Liver (tissue), 10 donors: ENCODE measurements at places on chromosomes 2 and 18. TPM values are rescaled to one million over a fixed set of nuclear protein-coding genes. Genes with fewer than 3 reads are reported as not detected.
A peak's percentile ranks its signal among the peaks of the same experiment; 100 is the strongest.

GRCh38 chr18:34796035-34796657 is 86.0 kb downstream of the DTNA start:
- no peaks in the 10 kb centered on the region for H3K27me3 ChIP-seq
- no peak for DNase-seq
- H3K4me3 ChIP-seq = no peak overlapping the region
- H3K36me3 ChIP-seq = no peaks in the 10 kb centered on the region

Gene LRRC30
- not detected for total RNA-seq

GRCh38 chr2:174332217-174332963 is 2.4 kb upstream of the SP9 start:
- H3K27ac ChIP-seq = no peak overlapping the region
- H3K4me1 ChIP-seq = peaks cover 31% of the 10 kb centered on the region
- peaks cover 38% of the 10 kb centered on the region for H3K27me3 ChIP-seq
- H3K36me3 ChIP-seq = no peaks in the 10 kb centered on the region

- no peaks in the 10 kb centered on the region for H3K36me3 ChIP-seq
- no peaks in the 10 kb centered on the region for H3K27me3 ChIP-seq
- H3K4me3 ChIP-seq = no peak overlapping the region
- DNase-seq = no peak
- no peak overlapping the region for H3K27ac ChIP-seq
Observed at GRCh38 chr2:109067631-109068125, 61.3 kb upstream of the SH3RF3 start.

Gene CDK5R2
- total RNA-seq = not detected

- H3K27me3 ChIP-seq = no peaks in the 10 kb centered on the region
- no peak overlapping the region for H3K4me3 ChIP-seq
- no peak for DNase-seq
- H3K36me3 ChIP-seq = peaks cover 12% of the 10 kb centered on the region
- no peaks in the 10 kb centered on the region for H3K4me1 ChIP-seq
Observed at GRCh38 chr2:38713338-38713737, 37.8 kb downstream of the SRSF7 start.

DNA sequence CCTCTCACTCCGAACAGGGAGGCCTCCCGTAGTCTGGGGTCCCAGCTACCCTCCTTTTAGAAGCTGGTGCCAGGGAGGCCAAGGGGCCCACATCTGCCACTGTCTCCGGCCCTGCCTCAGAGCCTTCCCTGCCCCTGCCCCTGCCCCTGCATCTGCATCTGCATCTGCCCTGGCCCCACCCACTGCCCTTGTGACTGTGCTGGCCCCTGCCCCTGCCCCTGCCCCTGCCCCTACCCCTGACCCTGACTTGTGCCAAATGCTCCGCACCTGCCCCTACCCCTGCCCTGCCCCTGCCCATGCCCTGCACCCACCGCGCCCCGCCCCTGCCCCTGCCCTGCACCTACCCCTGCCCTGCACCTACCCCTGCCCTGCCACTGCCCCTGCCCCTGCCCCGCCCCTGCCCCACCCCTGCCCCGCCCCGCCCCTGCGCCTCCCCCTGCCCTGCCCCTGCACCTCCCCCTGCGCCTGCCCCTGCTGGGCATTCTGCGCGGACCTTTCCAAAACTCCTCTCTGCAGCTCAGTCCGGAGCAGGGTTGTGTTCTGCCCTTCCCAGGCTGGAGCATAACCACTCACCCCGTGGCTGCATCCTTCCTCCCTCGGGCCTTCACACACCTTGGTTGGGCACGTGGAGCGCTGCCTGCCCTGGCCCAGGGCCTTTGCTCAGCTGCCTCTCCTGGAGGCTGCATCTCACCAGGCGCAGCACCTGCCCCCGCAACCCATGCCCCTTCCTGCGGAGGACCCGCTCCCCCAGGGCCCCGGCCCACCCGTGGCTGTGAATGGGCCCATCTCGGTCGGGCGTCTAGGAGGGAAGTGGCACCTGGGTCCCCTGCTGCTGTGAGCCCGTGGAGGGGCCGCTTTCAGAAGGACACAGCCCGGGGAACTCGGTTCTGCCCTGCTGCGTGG is 5.4 kb downstream of the SNTG2 start:
- H3K4me1 ChIP-seq = no peaks in the 10 kb centered on the region
- no peak overlapping the region for H3K4me3 ChIP-seq
- DNase-seq = no peak
- no peak overlapping the region for H3K27ac ChIP-seq
- no peaks in the 10 kb centered on the region for H3K36me3 ChIP-seq

DNA sequence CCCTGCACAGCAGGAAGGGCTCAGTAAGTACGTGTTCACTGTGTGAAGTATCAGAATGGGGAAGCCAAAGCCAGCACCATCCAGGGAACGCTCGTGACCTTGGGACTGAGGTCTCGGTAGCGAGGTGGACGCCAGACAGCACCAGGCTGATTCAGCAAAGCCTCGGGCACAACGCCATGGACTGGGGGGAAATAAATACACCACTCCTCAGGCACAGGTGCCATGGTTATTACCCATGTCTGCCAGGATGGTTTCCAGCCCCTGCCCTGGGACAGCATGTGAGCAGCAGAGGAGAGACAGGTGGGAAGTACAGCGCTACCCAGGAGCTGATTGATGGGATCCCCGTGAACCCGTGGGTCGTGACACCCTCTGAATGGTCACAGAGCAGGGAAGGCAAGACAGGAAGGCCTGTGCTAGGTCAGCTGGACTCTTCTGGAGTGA is 53.0 kb downstream of the REEP1 start:
- no peak for DNase-seq
- H3K36me3 ChIP-seq = no peaks in the 10 kb centered on the region
- H3K27me3 ChIP-seq = no peaks in the 10 kb centered on the region
- no peaks in the 10 kb centered on the region for H3K4me1 ChIP-seq

- no peaks in the 10 kb centered on the region for H3K4me1 ChIP-seq
- no peaks in the 10 kb centered on the region for H3K27me3 ChIP-seq
- no peak for DNase-seq
- no peak overlapping the region for H3K4me3 ChIP-seq
- no peak overlapping the region for H3K27ac ChIP-seq
- H3K36me3 ChIP-seq = no peaks in the 10 kb centered on the region
Observed at GRCh38 chr18:42706618-42707017, 408.9 kb downstream of the RIT2 start.

- no peak overlapping the region for H3K27ac ChIP-seq
- peaks cover 3% of the 10 kb centered on the region for H3K4me1 ChIP-seq
- no peaks in the 10 kb centered on the region for H3K27me3 ChIP-seq
- no peaks in the 10 kb centered on the region for H3K36me3 ChIP-seq
- no peak overlapping the region for H3K4me3 ChIP-seq
Observed at GRCh38 chr2:64331849-64332699, 121.9 kb upstream of the LGALSL start.

- no peak overlapping the region for H3K27ac ChIP-seq
- H3K4me3 ChIP-seq = no peak overlapping the region
- DNase-seq = no peak
- H3K27me3 ChIP-seq = no peaks in the 10 kb centered on the region
- no peaks in the 10 kb centered on the region for H3K36me3 ChIP-seq
Observed at GRCh38 chr2:224032283-224032682, 6.8 kb downstream of the SERPINE2 start.

DNA sequence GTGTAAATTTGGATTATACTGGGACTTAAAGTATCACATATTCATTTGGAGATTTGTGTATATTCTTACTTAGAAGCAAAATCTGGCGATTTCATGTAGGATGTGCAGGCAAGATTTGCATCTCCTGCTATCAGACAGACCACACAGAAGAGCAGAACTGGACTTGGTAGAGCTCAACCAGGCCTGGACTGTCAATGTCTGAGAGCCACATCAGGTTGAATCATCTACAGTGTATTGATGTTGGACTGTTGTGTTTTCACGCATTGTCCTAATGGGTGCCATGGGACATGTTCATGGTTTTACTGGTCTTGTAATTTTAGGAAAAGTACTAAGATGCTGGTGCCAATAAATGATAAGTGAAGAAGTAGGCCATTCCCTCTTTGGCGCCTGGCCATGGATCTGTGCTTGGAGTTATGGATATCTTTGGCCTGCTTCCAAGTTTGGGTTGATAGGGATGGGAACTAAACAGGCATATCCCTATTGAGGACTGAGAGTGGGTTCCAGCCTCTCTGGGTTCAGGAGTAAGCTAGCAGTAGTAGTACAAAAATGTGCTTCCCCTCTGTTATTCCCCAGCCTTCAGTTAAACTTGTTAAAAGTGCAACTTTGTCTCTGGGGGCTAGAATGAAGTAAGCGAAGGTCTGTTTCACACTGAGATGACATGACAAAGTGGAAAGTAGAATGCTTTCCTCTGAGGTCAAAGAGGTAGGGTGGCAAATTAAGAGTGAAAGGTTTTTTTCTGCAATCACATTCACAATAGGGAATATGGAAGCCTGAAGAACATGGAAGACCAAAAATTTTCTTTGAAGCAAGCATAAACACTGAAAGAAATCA is 49.2 kb upstream of the NEMP2 start:
- no peak overlapping the region for H3K27ac ChIP-seq
- no peak overlapping the region for H3K4me3 ChIP-seq
- H3K4me1 ChIP-seq = no peaks in the 10 kb centered on the region
- no peaks in the 10 kb centered on the region for H3K27me3 ChIP-seq
- no peak for DNase-seq

- H3K36me3 ChIP-seq = no peaks in the 10 kb centered on the region
- no peak overlapping the region for H3K4me3 ChIP-seq
- H3K4me1 ChIP-seq = no peaks in the 10 kb centered on the region
- DNase-seq = no peak
- no peak overlapping the region for H3K27ac ChIP-seq
Observed at GRCh38 chr2:149924549-149925213, 337.1 kb upstream of the MMADHC start.

- H3K27me3 ChIP-seq = no peaks in the 10 kb centered on the region
- peaks cover 13% of the 10 kb centered on the region for H3K36me3 ChIP-seq
- peaks cover 7% of the 10 kb centered on the region for H3K4me1 ChIP-seq
- no peak overlapping the region for H3K27ac ChIP-seq
- no peak overlapping the region for H3K4me3 ChIP-seq
Observed at GRCh38 chr2:120108749-120109148, 95.9 kb downstream of the EPB41L5 start.

DNA sequence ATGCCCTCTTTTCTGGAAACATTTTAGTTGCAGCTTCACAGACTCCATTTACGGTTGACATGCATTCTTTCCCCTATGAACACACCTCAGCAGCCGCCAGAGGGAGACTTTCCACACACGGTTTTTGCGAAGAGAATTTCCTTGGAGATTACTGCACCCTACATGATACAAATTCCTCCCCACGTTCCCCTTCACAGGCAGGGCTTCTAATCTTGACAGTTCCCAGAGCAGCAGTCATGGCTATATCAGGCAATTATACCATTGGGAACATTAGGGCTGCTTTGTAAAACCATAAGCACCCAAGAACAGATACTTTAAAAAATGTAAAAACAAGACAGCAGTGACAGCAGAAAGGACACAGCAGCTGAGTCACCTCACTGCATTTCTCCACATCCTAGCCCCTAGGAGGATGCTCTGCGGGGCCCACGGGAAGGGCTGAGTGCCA is 253.8 kb downstream of the TGIF1 start:
- no peaks in the 10 kb centered on the region for H3K36me3 ChIP-seq
- no peaks in the 10 kb centered on the region for H3K4me1 ChIP-seq
- DNase-seq = peak; percentile 71

DNA sequence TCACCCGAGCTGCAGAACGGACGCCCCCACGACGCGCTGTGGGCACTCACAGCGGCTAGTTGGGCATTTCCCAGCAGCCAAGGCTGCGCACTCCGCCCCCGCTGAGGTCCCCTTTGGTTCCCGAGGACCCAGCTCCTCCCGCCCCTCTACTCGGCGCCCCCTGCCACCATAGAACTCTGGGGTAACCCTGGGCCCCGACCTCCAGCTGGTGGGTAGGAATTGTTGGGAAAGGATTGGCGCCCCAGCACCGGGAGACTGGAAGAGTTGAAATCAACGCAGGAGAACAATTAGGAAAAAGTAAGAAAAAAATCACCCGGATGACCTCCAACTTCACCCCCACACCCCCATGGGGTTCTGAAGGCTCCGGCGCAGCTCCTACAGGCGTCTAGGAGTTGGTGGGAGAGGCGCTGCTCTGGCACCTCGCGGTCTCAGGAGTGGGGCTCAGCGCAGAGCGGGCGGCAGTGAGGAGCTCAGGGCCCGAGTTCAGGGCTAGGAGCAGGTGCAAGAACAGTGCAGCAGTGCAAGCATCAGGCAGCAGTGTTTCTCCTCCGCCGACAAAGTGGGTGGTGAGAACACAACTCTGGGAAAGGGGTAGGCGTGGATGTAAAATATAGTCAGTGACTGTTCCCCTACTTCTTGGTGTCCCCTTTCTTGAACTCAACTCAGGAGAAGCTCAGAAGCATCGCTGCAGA is 14.0 kb downstream of the POU3F3 start:
- no peak overlapping the region for H3K27ac ChIP-seq
- no peaks in the 10 kb centered on the region for H3K36me3 ChIP-seq
- peaks cover 26% of the 10 kb centered on the region for H3K27me3 ChIP-seq
- DNase-seq = no peak
- no peak overlapping the region for H3K4me3 ChIP-seq

DNA sequence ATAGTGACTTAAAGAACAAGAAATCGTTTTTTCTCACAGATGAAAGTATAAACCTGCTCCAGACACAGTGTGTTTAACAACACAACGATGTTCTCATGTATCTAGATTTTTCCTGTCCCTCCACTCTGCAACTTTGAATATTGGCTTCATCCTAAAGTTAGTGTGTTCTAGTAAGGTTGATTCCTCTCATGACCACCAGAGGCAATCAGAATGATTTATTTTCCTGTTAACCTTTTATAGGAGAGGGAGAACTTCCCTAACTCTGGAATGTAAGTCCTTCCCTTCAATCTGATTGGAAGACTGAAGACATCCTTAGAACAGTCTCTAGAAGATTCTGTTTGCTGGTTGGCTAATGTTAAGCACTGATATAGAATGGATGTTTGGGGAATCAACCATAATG is 41.0 kb upstream of the TAF4B start:
- no peaks in the 10 kb centered on the region for H3K27me3 ChIP-seq
- no peaks in the 10 kb centered on the region for H3K36me3 ChIP-seq
- no peak overlapping the region for H3K27ac ChIP-seq
- DNase-seq = no peak

Gene KCNF1
- 0.09 TPM for total RNA-seq

Gene CD207
- total RNA-seq = not detected

GRCh38 chr18:9839853-9840252 is 45.9 kb upstream of the TXNDC2 start:
- H3K27me3 ChIP-seq = peaks cover 2% of the 10 kb centered on the region
- DNase-seq = no peak
- no peaks in the 10 kb centered on the region for H3K36me3 ChIP-seq
- H3K27ac ChIP-seq = no peak overlapping the region
- no peak overlapping the region for H3K4me3 ChIP-seq

- no peak overlapping the region for H3K4me3 ChIP-seq
- H3K4me1 ChIP-seq = no peaks in the 10 kb centered on the region
- no peak overlapping the region for H3K27ac ChIP-seq
- H3K27me3 ChIP-seq = no peaks in the 10 kb centered on the region
Observed at GRCh38 chr18:24075767-24076597, 61.4 kb downstream of the TTC39C start.

Gene ZNG1B
- 15.2 TPM for total RNA-seq

- H3K27me3 ChIP-seq = no peaks in the 10 kb centered on the region
- no peaks in the 10 kb centered on the region for H3K4me1 ChIP-seq
- H3K4me3 ChIP-seq = no peak overlapping the region
- DNase-seq = no peak
- H3K27ac ChIP-seq = no peak overlapping the region
Observed at GRCh38 chr2:136226903-136227302, 109.0 kb upstream of the CXCR4 start.
